ENCODE measurements at places on chromosomes 5 and 9.

GRCh38 chr5:55547781-55548180 is 13.0 kb upstream of the PLPP1 start:
- DNase-seq = no peak

GRCh38 chr9:107874591-107875369 is 385.2 kb upstream of the KLF4 start:
- DNase-seq = no peak

DNA sequence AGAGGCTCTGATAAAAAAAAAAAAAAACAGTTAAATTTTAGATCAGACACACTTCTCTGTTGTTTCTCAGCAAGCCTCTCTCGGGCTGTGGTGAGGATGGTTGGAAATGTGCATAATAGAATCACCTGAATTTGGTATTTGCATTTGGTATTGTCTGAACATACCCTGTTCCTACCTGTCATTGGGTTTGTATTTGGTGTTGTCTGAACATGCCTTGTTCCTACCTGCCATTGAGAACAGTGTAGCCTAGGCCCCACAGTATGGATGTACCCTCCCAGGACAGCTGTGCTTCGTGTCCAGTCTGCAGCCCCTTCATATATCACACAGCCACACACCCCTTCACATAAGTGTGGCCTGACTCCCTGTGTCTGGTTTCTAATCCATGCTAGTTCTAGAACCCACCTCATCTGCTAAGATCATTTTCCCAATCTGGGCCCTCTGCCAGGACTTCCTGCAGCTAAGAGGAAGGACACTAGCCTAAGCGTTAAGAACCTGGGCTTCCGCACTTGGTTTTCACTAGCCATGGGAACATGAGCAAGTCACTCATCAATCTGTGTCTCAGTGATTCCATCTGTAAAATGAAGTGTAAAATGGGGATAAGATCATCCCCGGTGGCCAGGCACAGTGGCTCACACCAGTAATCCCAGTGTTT is 49.2 kb downstream of the ITGA2 start:
- no peak for DNase-seq

GRCh38 chr5:17218353-17219005 is 1.0 kb downstream of the BASP1 start:
- DNase-seq = no peak

GRCh38 chr5:91257301-91257700 is 125.8 kb downstream of the ARRDC3 start:
- DNase-seq = no peak

DNA sequence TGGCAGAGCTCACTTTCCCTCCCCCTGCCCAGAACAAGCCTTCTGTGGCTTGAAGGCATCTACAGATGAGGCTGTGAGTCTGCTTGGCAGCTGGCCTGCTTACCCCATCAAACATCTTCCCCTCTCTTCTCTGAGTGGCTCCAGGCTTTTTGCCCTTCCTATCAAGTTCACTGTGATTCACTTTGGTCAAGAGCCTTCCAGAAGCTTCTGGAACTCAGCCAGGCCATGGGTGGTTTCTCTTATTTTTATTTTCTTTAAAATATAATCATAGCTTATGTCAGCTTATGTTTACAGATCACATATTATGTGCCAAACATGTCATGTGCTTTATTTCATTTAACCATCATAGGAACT is 267.0 kb downstream of the SEC61B start:
- DNase-seq = no peak

- no peak for DNase-seq
These were observed 87.4 kb downstream of the CAMSAP1 start for GRCh38 chr9:135819905-135820304.

DNA sequence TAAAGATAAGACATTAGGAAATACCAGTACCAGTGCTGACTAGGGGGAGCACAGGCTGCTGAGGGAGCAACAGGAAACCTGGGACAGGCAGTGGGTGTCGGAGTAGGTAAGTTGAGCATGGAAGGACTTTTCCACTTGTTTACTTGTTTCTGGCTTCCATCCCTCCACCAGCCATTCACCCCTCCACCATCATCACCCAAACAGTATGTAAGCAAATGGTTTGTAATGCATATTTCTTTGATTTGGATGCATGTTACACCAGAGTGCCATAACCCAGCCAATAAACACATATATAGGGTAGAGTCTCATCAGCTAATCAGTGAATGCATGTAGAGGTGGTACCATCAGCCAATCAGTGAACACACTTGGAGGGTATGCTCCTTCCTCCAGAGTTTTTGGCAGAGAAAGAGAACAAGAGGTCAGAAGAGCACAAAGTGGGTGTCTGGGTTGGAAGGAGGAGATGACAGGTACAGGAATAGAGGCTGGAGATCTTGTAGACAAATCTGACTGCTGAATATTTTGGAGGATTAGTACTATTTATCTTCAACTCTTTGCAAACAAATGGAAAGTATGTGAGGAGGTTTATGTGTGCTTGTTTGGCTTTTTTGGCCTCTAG is 37.7 kb upstream of the PDE8B start:
- DNase-seq = no peak

DNA sequence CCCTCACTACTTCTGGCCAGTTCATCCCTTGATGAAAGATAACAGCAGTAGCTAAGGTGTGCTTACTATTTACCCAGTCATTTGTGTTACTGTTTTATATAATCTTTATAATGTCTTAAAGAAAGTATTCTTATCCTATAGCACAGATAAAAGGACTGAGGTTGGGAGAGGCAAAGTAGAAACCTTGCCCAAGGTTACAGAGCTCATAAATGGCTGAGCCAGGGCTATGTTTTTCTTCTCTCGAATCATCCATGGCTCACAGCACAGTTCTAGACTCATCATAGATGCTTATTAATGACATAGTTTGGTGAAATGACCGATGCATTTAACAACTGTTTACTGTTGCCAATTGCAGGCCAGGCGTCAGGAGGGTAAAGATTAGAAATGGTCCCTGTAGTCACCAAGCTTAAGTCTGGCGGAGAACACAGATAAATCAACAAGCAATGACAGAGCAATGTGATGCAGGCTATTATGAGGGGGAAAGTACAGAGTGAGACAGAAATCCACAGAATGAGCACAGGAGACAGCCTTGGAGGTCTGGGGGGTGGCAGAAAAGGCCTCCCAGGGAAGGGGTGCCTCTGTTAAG is 65.6 kb upstream of the ZNF622 start:
- DNase-seq = no peak

DNA sequence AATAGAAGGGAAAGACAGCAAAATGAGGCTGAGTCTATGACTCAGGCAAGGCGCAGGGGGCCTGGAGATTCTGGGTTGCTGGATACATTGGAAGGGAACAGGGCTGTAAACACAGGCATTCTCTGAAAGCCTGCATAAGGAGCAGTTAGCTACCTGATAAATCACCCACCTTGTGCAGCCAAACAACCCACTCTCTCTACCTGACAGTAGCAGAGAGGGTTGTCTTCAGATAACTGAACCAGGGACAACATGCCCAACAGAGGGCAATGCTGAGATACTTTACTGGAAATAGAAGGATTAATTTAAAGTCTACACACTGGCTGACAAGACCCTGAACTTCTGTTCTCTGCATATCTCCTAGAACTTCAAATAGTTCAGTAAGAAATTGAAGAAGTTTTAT is 161.6 kb downstream of the KCTD16 start:
- DNase-seq = no peak

- no peak for DNase-seq
These were observed 65.4 kb downstream of the RNF130 start for GRCh38 chr5:180006141-180006540.

- no peak for DNase-seq
These were observed 20.7 kb upstream of the LPCAT1 start for GRCh38 chr5:1544294-1544961.

- no peak for DNase-seq
These were observed 20.1 kb downstream of the ZNF462 start for GRCh38 chr9:106883030-106883429.

DNA sequence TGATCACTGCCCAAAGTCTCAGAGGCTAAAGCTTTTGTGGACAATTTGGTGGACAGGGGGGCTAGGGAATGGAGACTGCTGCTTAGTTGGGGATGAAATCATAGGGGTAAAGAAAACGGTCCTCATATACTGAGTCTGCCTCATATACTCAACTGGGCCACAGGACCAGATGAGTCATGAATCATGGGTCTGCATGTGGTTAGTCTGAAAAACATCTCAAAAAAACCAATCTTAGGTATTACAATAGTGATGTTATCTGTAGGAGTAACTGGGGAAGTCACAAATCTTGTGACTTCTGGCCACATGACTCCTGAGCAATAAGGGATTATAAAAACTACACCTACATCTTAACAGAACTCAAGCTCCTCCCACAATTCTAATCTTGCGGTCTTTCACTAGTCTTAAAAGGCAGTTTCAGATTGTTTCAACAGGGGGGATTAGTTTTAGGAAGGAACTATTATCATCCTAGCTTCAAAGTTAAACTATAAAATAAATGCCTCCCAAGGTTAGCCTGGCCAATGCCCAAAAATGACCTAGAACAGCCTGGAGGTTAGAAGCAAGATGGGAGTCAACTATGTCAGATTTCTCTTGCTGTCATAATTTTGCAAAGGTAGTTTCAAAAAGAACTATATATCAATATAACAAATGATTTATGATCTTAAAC is 17.5 kb downstream of the TMEM161B start:
- DNase-seq = peak; percentile 21

GRCh38 chr5:87722286-87722685 is 309.6 kb upstream of the CCNH start:
- no peak for DNase-seq

GRCh38 chr5:138489683-138490061 is 24.4 kb downstream of the EGR1 start:
- no peak for DNase-seq

DNA sequence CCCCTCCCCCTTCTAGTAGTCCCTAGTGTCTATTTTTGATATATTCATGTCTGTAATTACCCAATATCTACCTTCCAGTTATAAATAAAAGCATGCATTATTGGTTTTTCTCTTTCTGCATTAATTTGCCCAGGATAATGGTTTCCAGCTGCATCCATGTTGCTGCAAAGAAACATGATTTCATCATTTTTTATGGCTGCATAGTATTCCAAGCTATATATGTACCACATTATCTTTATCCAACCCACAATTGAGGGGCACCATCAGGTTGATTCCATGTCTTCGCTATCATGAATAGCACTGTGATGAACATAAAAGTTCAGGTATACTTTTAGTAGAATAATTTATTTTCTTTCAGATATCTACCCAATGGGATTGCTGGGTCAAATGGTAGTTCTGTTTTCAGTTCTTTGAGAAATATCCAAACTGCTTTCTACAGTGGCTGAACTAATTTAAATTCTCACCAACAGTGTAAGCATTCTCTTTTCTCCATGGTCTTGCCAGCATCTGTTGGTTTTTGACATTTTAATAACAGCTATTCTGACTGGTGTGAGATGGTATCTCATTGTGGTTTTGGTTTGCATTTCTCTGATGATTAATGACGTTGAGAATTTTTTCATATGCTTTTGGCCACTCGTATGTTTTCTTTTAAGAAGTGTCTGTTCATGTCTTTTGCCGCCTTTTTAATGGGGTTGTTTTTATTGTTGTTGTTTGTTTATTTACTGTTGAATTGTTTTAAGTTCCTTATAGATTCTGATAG is 746.1 kb upstream of the MEF2C start:
- no peak for DNase-seq

DNA sequence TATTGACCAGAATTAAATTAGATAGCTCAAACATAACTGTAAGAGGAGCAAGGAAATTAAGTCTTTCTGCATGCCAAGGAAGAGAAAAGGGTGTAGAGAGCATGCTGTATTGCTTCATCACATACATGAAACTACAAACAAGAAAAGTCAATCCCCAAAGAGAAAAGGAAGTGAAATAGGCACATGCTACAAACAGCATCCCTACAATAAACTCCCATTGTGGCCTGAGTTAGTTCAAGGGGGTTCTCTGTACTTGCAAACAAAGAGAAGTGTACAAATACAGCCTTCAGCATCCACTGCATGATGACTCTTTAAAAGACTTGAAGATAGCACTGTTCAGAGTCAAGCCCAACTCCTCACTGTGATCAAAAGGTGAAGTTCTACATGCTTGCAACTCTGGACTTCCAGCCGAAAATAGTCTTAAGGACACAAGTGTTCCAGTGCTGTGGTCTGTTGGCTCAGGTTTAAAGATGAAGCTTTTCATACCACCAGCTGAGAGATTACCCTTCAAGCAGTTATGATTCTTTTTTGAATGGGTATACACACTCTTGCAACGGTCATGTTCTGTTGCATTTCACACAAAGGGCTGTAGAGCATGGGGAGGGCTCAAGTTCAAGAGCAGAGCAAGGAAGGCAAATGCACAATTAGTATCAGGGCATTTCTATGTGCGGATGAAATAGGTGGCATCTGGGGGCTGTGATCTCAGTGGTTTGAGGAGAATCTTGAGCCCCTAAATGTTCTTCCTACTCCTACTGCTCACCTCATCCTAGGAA is 534.5 kb downstream of the EBF1 start:
- DNase-seq = no peak

DNA sequence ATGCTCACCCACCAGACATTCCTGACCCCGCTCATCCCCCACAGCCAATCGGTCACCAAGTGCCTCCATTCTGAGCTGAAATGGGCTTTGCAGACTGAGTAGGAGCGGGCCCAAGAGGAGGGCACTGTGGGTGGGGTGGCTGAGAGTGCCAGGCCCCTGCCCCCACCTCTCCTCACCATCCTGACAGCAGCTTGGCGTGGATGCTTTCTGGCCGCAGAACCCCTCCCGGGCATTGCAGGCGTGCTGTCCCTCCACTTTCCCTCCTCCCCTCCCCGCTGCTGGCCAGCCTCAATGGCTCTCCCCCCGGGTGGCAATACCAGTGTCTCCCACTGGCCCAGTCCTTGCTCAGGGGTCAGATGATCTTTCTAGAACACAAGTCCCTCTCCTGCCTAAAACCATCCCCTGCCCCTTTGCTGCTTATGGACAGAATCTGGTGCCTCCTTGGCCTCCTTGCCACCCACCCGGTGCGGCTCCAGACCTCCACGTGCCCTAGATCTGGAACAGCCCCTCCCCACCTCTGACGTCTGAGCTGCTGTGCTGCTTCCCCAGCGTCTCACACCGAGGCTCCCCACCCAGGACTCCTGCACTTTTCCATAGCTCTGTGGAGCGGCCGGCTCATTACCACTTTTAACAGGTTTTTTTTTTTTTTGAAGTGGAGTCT is 6.1 kb downstream of the FLT4 start:
- no peak for DNase-seq

GRCh38 chr5:52582313-52582712 is 205.4 kb upstream of the ITGA1 start:
- DNase-seq = no peak

DNA sequence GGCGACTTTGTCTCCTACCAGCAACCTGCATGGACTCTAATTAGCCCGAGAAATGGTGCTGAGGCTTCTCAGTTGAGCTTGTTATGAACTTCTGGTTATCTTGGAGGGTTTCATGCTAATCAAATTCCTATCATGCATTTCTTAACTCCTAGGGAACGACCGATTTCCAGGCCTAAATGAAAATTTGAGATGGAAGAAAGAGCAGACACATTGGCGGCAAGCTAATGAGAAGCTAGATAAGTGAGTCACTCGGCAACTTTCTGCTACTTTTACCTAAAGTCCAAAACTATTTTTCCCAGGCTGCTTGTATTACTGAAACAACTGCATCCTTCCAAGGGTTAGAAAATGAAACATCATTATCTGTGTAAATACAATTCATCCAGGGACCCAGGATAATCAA is 207.2 kb downstream of the DOCK8 start:
- no peak for DNase-seq

- DNase-seq = no peak
These were observed 4.4 kb downstream of the NEURL1B start for GRCh38 chr5:172645271-172646055.
